ENCODE measurements at places on chromosomes 2 and 18.

DNA sequence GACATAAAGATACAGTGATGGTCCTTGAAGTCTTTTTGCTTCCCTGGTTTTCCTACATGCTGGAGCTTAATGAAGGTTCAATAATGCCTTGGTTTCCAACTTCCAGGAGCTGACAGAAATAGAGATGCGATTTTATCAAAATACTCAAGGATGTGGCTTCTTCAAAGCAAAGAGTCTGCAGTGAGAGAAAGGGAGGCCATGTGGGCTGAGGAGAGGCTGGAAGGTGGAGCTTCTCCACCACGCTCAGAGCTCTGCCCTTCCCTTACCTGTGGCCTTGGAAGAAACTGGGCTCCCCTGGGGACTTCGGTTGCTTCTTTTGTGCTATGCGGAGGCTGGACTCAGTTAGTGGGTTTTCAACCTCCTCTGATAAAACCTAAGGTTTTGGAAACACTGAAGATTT is 175.0 kb upstream of the APCDD1 start:
- DNase-seq = no peak

DNA sequence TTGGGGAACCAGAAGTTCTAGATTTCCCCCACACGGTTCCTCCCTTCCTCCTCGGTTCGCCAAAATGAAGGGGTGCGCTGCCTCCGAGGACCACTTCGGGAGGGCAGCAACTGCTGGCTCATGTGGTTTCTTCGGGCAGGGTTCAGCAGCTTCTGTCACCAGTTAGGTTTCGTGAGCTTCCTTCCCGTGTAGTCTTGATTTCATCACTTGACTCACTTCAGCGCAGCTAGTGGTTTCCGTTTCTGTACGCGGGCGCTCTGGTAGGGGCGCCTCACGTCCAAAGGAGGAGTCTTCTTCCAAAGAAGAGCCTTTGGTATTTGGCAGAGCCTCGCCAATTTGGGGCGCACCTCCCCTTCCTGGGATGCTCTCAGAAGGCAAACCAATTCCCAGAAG is 485 bp upstream of the GALNT3 start:
- DNase-seq = peak; percentile 39

- DNase-seq = no peak
Measured at GRCh38 chr2:164595031-164595430, 26.3 kb downstream of the GRB14 start.

DNA sequence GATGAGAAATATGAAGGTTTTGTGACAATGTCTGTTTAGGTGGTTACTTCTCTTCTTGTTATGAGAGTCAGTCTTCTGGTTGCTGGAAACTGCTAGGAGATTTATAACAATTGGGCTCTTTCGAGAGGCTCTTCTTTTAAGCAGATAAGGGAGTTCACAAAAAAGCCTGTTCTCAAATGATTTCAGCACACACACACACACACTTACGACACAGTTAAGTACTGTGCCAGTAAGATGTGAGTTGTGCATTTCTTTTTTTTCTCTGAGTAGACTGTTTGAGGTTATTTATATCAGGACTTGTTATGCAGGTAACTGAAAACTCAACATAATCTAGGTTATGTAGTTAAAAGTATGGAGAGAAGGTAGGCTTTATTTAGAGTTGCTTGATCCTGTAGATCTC is 49.8 kb downstream of the MSH2 start:
- DNase-seq = no peak

GRCh38 chr2:142033393-142033792 is 97.4 kb downstream of the LRP1B start:
- DNase-seq = no peak

DNA sequence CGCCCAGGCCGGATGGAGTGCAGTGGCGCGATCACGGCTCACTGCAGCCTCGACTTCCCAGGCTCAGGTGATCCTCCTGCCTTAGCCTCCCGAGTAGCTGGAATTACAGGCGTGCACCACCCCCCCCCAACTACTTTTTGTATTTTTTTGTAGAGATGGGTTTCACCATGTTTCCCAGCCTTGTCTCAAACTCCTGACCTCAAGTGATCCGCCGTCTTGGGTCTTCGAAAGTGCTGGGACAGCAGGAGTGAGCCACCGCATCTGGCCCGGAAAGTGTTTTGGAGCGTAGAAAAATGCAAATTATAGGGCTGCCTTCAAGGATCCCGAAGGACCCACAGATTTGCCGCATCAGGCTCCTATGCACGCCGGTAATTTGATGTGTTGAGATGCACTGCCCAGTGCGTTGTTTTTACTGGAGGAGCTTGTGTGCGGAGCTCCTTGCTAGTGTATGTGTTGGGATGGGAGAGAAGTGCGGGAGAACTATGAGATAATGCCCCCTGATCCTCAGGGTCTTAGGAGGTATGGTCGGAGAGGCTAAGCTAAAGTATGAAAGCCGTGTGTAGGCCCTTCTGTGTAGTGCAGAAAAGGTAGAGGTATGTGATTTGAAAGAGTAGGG is 1.2 kb upstream of the CLASP1 start:
- no peak for DNase-seq

DNA sequence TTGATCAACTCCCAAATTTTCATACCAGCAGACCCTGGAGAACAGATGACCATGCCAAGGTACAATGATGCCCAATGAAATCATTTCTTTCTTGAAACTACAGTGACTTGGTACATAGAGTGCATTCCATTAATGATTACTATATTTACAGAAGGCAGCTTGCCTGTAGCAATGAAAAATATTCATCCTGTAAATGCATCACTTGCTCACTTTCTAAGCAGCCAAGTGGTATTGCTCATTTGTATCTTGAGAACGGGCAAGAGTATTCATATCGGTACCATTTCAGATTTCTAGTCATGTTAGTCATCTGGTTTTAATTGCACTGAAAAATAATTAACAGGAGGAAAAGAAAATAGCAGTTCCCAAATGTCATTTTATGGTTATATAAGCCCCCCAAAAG is 59.6 kb downstream of the VIL1 start:
- DNase-seq = no peak

DNA sequence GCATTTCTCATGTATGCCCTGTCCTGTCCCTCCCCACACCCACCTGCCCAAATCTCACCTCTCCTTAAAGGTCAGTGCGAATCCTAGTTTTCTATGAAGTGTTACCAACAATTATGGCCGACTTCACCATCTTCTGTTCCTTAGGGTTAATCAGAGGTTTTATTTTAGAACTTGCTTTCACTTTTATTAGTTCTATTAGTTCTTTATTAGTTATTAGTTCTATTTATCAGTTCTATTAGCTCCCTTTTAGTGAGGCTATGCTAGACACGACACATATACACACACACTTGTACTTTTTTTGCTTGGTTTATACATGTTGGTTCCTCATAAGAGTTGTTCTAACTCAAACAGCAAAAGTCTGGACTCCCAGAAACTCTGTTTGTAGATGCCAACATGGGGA is 176.8 kb upstream of the MSH6 start:
- no peak for DNase-seq

- no peak for DNase-seq
Measured at GRCh38 chr2:75621228-75621627, 25.4 kb upstream of the MRPL19 start.

- DNase-seq = no peak
Measured at GRCh38 chr2:156456616-156457015, 20.4 kb downstream of the GPD2 start.

GRCh38 chr2:191611614-191612013 is 66.3 kb upstream of the NABP1 start:
- no peak for DNase-seq

DNA sequence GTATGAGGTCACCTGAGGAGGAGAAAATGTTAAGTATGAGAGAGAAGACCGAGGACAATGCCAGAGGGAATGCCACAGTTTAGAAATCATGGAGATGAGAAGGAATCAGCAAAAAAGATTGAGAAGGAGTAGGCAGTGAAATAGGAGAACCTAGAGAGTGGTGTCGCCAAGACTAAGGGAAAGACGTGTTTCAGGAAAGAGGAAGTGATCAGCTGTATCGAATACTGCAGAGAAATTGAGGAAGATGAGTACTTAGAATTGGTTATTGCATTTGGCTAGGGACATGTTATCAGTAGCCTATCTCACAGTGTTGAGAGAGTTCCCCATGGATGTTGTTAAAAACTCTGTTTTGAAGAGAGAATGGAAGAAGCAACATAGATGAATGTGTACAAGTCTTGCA is 112.3 kb downstream of the GALNT1 start:
- no peak for DNase-seq

- peak; percentile 6 for DNase-seq
Measured at GRCh38 chr18:23181547-23181946, 46.3 kb downstream of the CABLES1 start.

- DNase-seq = no peak
Measured at GRCh38 chr2:182858671-182859070, 7.8 kb downstream of the FRZB start.

- DNase-seq = no peak
Measured at GRCh38 chr2:173523497-173523896, 168.8 kb downstream of the CDCA7 start.

- no peak for DNase-seq
Measured at GRCh38 chr2:41062336-41062735, 610.4 kb upstream of the SLC8A1 start.

All from NCI-H774 (cell line).